ENCODE measurements at places on chromosomes 3 and 15.

GRCh38 chr3:47949979-47950378, 66.2 kb downstream of the MAP4 start:
- DNase-seq: no peak

DNA sequence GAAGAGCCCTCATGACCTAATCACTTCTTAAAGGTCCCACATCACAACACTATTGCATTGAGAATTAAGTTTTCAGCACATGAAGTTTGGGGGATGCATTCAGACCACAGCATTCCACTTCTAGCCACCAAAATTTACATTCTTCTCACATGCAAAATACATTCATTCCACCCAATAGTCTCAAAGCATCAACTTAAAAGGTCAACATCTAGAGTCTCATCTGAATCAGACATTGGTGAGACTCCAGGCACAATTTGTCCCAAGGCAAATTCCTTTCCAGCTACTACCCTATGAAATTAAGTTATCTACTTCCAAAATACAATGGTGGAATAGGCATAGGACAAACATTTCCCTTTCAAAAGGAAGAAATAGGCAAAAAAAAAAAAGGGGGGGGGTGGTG, 64.9 kb downstream of the PLSCR2 start:
- DNase-seq: no peak

DNA sequence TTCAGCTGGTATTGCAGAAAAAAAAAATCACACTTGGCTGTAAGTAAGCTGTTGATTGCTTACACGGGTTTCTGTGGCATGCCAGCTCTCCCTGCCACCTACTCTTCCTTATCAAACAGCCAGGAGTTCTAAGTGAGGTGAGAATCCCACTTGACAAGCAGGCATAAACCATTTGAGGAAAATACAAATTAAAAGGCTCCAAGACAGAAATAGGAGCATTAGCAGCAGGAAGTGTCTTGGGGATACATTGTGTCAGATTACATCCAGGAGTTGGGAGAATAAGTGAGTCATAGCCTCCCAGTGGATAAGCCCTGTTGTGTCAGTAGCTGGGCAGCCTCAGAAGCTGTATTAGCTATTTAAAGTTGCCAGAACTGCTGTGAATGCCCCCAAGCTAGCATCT, 256.0 kb downstream of the CNTN4 start:
- DNase-seq: no peak

- no peak for DNase-seq
These were observed 115.3 kb downstream of the OPA1 start for GRCh38 chr3:193708270-193708669.

GRCh38 chr3:39180183-39180545, 12.2 kb downstream of the XIRP1 start:
- no peak for DNase-seq

GRCh38 chr15:68091743-68092142, 37.6 kb downstream of the PIAS1 start:
- DNase-seq: no peak

GRCh38 chr3:119977353-119977752, 116.9 kb downstream of the GSK3B start:
- no peak for DNase-seq

- DNase-seq: no peak
These were observed 45.5 kb downstream of the TMOD3 start for GRCh38 chr15:51874751-51875644.

DNA sequence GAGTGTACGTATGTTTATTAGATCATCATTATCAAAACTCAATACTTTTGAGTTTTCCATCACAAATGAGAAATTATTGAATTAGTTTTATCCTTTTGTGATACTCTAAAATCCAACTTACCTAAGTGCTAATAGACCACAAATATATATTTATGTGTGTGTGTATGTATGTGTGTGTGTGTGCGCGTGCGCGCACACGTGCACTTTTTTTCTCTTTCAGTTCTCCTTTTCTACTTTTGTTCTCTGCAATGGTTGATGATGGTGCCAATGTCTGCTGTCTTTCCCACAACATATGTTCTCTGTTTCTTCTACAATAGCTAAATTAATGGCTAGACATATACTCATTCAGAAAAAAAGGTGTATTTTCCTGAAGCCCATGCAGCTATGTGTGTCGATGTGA, 571.6 kb upstream of the ARPP21 start:
- no peak for DNase-seq

Data from stimulated activated CD8-positive, alpha-beta memory T cell treated with anti-CD3 and anti-CD28 coated beads, Interleukin-4, amount 100 ng/mL, for 48 hours (primary cell).